Myocyte (in vitro differentiated cells): ENCODE measurements at places on chromosomes 3 and 15. TPM values are rescaled to one million over a fixed set of nuclear protein-coding genes. Genes with fewer than 3 reads are reported as not detected.

The GOLGA6L10 gene
- 0.16 and 0.53 TPM in 2 replicates for total RNA-seq

The RAB27A gene
- total RNA-seq, result 0.94 and 1.9 TPM in 2 replicates

The RFT1 gene
- 6.7 and 7.5 TPM in 2 replicates for total RNA-seq

The PLA2G4E gene
- total RNA-seq, result not detected in 2 replicates

The FBXO40 gene
- total RNA-seq, result 0.83 TPM in 1 of 2 replicates, not detected in the other

The OR5K2 gene
- not detected in 2 replicates for total RNA-seq

The KAT2B gene
- total RNA-seq, result 25.3 and 26.6 TPM in 2 replicates

The KLHL6 gene
- not detected in 2 replicates for total RNA-seq

The NOX5 gene
- total RNA-seq, result 1.1 and 1.3 TPM in 2 replicates

The DUOXA2 gene
- total RNA-seq, result not detected in 2 replicates

The CHRNA7 gene
- total RNA-seq, result 0.16 TPM in 1 of 2 replicates, not detected in the other

The TRAT1 gene
- not detected in 2 replicates for total RNA-seq

The GNAT1 gene
- total RNA-seq, result 1.9 and 4.4 TPM in 2 replicates

The SMCO1 gene
- total RNA-seq, result 0.53 TPM in 1 of 2 replicates, not detected in the other

The ISLR gene
- total RNA-seq, result 0.31 and 2.2 TPM in 2 replicates

The ADAMTS9 gene
- total RNA-seq, result 1.0 and 5.1 TPM in 2 replicates

The UBE3A gene
- 103 and 106 TPM in 2 replicates for total RNA-seq

The ADPRH gene
- 20.1 and 25.6 TPM in 2 replicates for total RNA-seq

The MYZAP gene
- total RNA-seq, result 1.5 and 3.9 TPM in 2 replicates

The ENTPD3 gene
- not detected in 2 replicates for total RNA-seq

The FGF12 gene
- 0.16 and 0.64 TPM in 2 replicates for total RNA-seq

The GOLGA6L7 gene
- total RNA-seq, result not detected in 2 replicates

The TAMM41 gene
- total RNA-seq, result 7.4 and 8.6 TPM in 2 replicates

The PCOLCE2 gene
- 0.21 TPM in 1 of 2 replicates, not detected in the other for total RNA-seq
